ENCODE measurements at places on chromosomes 2 and 18. TPM values are rescaled to one million over a fixed set of nuclear protein-coding genes. Genes with fewer than 3 reads are reported as not detected.

Gene SLC39A10
- total RNA-seq = 6.1 TPM

Gene AGXT
- not detected for total RNA-seq

- DNase-seq = no peak
Measured at GRCh38 chr2:209495855-209496585, 72.2 kb downstream of the MAP2 start.

GRCh38 chr2:74367789-74368188 is 12.3 kb downstream of the DCTN1 start:
- peak; percentile 20 for DNase-seq

- DNase-seq = no peak
Measured at GRCh38 chr2:236055471-236055870, 112.7 kb downstream of the GBX2 start.

DNA sequence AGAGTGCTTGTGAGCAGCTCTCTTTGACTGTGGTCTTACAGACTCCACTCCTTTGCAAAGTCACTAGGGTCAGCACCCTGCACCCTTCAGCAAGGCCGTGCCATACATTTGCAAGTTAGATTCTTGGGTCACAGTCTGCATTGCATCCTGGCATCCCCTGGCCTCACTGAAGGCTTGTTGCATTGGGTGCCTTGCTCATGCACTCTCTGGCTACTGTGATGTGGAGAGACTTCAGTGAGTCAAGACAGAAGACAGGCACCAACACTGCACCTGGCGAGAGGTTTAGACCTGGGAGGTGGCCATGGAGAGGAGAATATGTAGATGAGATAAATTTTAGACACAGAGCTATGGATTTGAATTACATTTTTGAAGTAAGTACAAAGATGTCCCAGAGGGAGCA is 146.4 kb upstream of the COPS8 start:
- no peak for DNase-seq

GRCh38 chr18:56702946-56703345 is 51.8 kb downstream of the WDR7 start:
- DNase-seq = no peak

DNA sequence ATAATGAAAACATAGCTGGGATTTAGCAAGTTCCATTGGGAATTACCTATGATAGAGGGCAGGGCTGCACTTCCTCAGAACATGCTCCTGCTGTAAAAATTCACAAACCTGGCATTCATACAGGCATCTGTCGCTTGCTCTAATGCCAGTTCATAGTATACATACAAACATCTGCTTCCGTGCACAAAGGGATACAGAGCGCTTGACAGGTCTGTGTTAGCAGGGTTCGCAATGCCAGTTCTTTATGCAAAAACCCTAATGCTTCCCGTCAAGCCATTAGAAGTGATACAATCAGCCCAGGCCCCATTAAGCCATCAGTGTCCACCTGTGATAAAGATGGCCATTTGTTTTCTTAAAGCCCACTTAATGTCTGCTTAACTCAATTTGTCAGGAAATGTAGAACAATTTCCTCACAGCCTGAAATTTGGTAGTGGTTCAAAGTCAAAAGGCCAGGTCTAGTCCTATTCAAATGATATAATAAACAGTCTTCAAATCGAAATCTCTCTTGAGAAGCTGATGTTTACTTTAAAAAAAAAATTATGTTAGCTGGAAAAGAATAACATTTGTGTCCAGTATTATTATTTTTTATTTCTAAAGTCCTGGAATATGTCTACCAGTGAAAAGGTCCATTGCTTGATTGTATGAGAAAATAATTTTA is 556.3 kb downstream of the ARHGAP15 start:
- DNase-seq = no peak

Measured in sigmoid colon (tissue), 7 donors.